ENCODE measurements at places on chromosomes 2 and 18.
A peak's percentile ranks its signal among the peaks of the same experiment; 100 is the strongest.

GRCh38 chr18:58756148-58756547 lies 84.9 kb downstream of the MALT1 start:
- no peak for DNase-seq

DNA sequence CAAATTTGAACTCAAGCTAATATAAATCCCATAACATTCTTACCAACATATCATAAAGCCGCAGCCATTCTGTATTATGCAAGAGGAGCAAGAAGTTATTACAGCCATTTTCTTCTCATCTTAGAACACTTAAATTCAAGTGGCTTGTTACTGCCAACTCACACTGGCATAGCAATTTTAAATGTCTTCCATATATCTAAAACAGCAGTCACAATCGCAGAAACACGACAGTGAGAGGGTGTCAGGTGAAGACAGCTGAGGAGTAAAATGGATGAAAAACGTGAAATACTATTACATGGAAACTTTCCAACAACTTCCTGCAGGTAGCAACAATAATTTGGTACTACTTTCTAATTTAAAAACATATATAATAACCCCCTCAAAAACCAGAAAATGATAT lies 17.9 kb downstream of the PPP3R1 start:
- DNase-seq = no peak

DNA sequence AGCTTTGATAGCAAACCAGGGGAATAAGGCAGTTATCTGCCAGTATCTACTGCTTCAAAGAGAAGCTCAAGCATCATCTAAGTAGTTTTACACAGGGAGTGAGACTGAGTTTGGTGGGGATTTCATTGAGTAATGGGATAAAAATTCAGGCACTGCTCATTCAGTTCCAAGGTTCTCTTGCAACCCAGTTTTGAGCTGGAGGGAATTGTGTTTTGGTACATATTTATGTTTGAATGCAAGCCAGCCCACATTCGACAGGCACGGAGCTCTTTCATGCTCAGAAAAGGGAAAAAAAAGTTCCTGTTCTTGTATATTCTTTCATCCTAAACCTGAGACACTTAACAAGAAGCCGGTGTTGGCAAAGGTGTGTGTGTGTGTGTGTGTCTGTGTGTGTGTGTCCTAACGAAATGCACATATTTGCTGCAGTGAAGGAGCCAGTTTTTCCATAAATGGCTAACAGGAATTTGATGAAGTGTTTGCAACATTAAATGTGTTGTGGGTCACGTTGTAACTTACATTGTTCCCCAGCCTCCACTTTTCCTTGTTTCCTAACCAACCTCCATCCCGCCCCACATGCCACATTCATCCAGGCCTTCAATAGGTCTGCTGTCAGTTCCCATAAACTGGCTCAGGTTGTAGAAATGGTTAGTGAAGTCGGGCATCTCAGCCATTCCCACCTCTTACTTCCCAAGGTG lies 311.1 kb downstream of the TXNL1 start:
- no peak for DNase-seq

- no peak for DNase-seq
These were observed 2.0 kb upstream of the FAM117B start for GRCh38 chr2:202632682-202633290.

- DNase-seq = no peak
These were observed 559.9 kb downstream of the TSN start for GRCh38 chr2:122315306-122315705.

DNA sequence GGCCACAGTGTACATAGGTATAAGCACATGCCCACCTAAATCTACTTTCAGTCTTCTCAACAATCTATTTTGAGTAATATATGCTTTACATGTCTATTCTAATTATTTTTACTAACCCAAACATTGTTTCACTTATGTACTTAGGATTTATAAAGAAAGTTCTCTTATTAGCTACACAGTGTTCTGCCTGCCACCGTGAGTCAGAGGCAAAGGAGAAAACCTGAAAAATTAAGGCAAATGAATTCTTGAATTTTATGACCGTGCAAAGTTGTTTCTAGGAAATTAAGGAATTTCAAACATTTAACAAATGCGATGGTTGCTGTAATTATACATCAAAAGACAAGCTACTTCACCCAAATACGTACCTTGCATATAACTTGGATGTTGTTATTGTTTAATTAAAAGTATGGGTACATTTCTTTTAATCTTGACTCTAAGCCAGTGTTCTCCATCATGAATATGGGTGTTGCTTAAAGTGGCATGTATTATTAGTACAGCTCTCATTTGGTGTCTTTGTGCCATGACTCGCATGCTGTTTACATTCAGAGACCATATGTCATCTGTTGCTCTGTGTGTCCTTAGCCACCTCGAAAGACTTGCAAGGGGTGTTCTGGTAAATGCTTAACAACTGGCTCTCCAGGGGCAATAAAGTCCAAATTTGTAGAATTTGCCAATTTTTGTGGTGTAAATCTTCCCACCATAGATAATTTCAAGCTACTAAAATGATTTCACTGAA lies 154.3 kb upstream of the FN1 start:
- DNase-seq = no peak

GRCh38 chr18:36387310-36387709 lies 89.8 kb downstream of the FHOD3 start:
- DNase-seq = no peak

GRCh38 chr18:32298171-32298667 lies 108.4 kb downstream of the MEP1B start:
- no peak for DNase-seq

GRCh38 chr18:39946623-39947061 lies 2008.4 kb upstream of the PIK3C3 start:
- no peak for DNase-seq

GRCh38 chr2:154507186-154507585 lies 191.3 kb upstream of the KCNJ3 start:
- no peak for DNase-seq

DNA sequence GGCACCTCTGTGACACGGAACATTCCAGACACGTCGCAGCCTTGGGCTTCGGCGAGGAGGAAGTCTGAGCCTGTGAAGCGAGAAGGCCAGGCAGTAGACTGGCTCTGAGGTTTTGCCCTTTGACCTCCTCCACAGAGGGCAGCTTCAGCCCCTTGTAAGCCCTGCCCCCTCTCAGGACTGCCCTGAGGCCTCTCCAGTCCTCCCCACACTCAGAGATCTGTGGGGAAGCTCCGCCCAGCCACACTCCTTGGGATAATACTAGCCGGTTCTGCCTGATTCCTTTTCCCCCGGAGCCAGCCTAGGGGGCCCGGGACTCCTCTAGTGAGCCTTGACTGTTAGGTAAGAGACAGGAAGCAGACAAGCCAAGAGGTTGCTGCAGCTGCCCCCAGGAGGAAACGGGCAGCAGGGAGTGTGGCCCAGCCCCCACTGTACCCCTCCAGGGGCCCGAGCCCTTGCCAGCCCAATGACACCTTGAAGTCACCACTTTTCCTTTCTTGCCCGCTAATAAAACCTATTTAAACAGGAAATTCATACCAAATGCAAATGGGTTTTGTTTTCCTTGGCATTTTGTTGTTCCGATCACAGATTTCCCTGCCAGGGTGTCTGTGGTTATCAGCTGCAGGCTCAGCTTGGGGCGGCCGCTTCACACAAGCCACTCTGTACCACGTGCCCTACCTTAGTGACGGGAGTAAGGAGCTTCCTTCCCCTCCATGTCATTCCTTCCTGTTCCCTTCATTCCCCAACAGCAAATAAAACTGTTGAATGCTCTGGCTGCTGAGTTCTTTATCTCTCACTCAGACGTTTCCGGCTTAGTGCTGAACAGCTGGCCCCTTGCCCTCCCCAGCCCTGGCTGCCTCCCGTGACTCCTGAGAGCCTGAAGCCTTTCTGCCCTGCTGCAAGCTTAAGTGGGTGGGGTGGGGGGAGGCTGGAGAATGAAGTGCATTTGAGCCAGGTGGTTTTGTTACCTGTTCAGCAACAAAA lies 124.7 kb downstream of the CABLES1 start:
- peak; percentile 8 for DNase-seq

DNA sequence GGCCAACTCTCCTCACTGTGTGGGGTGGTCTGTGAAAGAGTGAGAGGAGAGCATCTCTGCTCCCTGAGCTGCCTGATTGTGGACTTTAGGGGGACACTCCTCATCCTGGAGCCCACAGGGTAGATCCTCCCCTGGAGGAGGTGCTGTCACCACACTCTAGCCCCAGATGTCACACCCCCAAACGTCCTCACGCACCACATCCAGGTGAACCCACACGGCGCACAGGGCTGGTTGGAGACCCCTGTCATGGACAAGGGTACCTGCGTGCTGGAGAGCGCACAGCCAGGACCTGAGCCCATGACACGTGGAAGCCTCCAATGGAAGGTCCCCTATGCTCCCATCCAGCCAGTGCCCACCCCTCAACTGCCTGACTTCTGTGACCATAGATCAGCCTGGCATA lies 10.5 kb downstream of the AGXT start:
- DNase-seq = no peak

- DNase-seq = no peak
These were observed 67.4 kb downstream of the BARD1 start for GRCh38 chr2:214742119-214742518.

DNA sequence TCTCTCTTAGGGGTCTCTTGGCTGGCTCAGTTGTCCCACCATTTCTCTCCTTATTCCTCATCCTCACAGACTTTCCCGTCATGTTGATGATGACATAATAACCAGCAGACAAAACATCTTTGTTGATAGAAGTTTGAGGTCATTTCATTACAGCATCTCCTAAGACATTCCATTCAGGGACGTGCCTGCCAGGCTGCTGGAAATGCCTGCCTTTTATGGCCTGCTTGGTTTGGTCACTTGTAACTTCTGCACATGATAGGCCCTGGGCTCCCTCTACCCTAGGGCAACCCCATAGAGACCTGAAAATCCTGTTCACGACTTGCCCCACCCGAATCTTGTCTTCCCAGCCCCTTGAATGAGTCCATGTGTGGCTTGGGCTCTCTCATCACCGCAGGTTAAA lies 81.7 kb downstream of the SDC1 start:
- DNase-seq = no peak

- DNase-seq = no peak
These were observed 54.0 kb upstream of the PGAP1 start for GRCh38 chr2:196980473-196980872.

- DNase-seq = no peak
These were observed 1977.7 kb upstream of the LRRTM1 start for GRCh38 chr2:82282111-82282882.

- DNase-seq = no peak
These were observed 44.4 kb upstream of the TANK start for GRCh38 chr2:161115605-161116380.

- DNase-seq = no peak
These were observed 15.7 kb upstream of the PER2 start for GRCh38 chr2:238304116-238304515.

- no peak for DNase-seq
These were observed 1.9 kb downstream of the USP37 start for GRCh38 chr2:218566296-218566695.

- DNase-seq = no peak
These were observed 312.3 kb upstream of the PKDCC start for GRCh38 chr2:41735476-41735875.

DNA sequence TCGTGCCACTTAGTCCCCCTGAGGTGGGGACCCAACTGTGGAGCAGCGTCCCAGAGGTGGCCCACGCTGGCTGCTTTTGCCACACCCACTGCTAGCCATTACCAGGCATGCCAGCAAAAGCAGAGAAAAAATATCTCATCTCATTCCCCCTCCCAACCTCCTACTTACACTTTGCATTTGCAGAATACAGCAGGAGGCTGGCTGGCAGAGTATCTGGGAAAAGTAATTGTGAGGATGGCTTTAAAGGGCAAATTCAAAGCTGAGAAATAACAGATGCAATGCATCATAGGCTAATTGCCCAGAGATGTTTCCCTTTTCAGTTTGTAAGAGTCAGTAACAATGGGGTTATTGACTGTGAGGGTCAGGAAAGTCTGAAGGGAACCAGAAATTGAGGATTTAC lies 438.1 kb upstream of the DSEL start:
- DNase-seq = no peak

GRCh38 chr2:241947004-241947350 lies 77.4 kb downstream of the RTP5 start:
- no peak for DNase-seq

DNA sequence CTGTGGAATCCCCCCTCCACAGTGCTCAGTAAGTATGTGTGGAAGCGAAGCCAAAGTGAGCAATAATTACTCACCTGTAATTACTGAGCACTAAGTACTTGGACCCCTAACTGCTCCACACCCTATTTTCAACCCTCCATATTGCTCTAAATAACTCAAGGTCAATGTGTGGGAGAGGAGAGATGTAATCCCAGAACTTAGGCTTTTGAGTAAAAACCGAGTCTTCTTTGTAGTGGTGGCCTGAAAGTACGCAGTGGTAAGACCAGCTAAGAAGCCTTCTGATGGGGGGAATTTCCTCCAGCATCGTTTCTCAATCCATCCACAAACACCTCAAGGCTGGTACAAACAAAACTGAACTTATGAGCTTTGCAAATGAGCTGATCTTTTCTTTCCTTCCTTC lies 551.6 kb downstream of the ZEB2 start:
- DNase-seq = peak; percentile 4

- DNase-seq = no peak
These were observed 72.6 kb downstream of the ZNF532 start for GRCh38 chr18:58937071-58937886.

DNA sequence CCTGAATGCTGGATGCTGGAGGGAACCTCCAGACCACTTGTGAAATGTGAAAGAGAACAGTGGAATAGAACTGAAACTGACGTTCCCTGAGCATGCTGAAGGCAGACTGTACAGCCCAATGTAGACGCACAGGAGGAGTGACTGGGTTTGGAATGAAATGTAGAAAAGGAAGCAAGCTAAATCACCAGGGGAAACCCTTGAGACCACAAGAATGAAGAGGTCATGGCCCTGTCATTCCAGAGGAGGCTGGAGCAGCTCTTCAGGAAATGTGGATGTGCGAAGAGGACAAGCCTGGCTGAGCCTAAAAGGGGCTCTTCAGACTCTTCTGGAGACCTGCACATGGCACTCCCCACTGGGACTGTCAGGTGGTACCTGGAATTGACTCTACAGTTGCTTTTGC lies 118.5 kb upstream of the ALPP start:
- no peak for DNase-seq

GRCh38 chr2:133817680-133818566 lies 249.7 kb upstream of the NCKAP5 start:
- DNase-seq = no peak

GRCh38 chr2:189579585-189580186 lies 900 bp downstream of the SLC40A1 start:
- DNase-seq = no peak

DNA sequence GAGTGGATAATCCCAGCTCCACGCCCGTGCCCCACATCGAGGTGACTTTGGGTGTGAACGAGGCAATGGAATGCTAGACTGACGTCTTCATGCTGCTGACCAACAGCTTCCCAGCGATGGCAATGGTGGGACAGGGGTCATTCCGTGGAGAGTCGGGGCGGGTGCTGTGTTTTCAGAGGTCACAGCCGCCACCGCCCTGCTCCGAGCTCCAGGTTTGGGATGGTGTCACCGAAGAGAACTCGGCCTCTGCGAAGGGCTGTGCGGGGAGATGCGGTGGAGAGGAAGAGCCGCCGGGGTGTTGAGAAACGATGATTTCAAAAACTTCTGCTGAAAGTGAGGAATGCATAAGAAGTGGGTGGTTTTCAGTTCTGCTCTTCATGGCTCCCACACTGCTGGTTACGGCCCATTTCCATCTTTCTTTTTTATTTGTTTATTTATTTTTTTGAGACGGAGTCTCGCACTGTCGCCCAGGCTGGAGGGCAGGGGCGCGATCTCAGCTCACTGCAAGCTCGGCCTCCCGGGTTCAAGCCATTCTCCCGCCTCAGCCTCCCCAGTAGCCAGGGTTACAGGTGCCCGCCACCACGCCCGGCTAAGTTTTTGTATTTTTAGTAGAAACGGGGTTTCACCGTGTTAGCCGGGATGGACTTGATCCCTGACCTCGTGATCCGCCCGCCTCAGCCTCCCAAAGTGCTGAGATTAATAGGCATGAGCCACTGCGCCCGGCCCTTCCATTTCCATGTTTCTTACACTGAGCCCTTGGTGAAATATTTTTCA lies 142.6 kb downstream of the RTP5 start:
- no peak for DNase-seq

All from activated T-cell treated with anti-CD3 and anti-CD28 coated beads, Interleukin-2, amount 50 U/mL, for 72 hours (primary cell).